ENCODE measurements at places on chromosomes 5 and 9.

- DNase-seq = no peak
Observed at GRCh38 chr5:17178373-17178675, 39.1 kb upstream of the BASP1 start.

DNA sequence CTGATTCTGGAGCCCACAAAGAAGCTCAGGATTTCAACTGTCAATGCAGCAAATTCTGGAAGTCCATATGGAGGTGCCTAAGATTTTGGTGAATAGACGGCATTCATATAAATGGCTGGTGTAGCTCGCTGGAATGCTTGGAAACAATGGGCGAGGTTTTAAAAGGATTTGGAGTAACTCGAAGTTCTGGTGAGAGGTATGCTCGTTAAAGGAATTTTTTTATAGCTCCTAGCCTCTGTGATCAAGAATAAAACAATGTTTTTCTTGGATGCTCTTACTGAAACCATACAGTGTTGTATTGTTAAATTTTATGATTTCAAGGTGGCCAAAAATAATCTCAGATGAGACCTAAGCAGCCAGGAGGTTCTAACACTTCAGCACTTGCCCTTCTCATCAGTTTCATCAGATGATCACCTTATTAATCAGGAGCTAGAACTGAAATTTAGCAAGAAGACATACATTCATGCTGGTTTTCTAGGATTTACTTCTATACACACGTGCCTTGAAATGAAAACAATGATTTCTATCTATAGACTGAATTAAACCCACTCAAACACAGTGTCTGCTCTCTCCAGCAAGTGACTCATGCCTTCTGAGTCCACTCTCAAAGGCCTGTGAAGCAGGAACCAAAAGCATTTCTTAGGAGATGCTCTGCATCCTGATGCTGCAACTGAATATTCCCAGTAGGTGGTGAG lies 79.2 kb downstream of the OTULIN start:
- no peak for DNase-seq

DNA sequence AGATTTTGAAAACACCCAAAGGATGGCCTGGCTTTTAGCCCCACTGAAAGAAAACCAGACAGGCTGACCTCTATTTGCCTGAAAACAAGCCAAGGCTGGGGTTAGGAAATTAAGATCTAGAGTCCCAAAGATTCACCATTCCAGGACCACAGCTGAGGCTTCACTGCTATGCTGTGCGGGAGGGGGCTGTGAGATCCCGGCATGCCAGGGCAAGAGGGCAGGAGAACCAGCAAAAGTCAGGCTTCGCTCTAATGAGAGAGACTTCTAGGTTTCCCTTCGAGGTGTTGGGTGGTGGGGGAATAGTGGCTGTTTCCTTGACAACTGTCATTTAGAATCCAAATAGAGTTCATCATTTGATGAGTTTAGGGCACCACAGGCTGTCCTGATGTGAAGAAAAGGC lies 152.9 kb upstream of the NFIB start:
- no peak for DNase-seq

DNA sequence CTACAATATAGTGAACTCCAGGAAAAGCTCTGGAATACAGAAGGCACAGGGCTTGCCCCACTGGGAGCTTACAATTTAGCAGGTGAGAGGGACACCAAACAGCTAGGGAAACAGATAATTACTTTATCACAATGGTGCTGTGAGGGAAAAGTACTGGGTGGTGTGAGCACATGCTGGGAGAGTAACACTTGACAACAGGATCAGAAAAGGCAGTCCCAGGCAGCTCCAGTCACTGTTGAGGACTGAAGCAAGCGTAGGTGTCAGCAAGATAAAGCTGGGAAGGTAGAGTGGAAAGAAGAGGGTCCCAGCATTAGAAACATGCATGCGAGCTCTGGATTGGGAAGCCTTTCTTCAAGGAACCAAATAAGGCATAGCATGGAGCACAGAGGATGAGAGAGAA lies 296.0 kb downstream of the ATPSCKMT start:
- DNase-seq = no peak

GRCh38 chr9:103819936-103820335 lies 274.2 kb upstream of the SMC2 start:
- peak; percentile 4 for DNase-seq

DNA sequence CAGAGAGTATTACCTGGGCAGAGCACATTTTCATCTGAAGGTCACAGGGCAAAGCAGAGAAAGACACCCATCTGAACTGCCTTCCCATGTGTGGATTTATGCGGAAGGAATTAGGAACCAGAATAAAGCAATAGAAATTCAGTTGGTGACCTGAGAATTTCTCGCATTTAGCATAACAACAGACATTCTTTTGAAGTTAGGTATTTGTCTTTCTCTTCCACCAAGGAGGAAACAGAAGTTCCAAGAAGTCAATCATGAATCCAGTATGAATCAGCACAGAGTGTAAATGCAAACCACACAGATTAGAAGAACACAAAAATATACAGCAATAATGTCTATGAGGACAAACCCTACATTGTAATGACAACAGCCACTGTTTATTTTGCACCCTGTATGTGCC lies 515.2 kb upstream of the BRINP1 start:
- DNase-seq = no peak

GRCh38 chr5:40384782-40385390 lies 294.8 kb upstream of the PTGER4 start:
- DNase-seq = no peak

- no peak for DNase-seq
Observed at GRCh38 chr5:75052192-75053053, at the start of gene GCNT4. TSS of gene GCNT4 (minus strand) at chr5:75052558. CDS start at chr5:75030037, 22,521 bp downstream.

DNA sequence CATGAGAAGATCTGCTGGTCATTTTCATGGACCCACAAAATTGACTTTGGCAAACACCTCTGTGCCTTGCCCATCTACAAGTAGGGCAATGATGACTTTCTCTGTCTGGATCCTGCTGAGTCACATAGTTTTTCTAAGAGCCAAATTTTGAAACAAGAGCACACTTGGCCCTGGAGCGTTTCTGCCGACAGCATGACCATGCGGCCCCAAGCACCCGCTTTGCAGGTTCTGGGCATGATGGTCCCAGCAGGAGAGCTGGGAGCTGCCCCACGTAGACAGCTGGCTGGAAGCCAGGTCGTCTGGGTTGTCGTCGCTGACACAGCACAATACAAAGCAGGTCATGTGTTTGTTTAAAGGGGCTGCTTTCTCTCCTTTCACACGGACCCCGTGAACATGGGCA lies 159.8 kb downstream of the SYK start:
- DNase-seq = no peak

- DNase-seq = no peak
Observed at GRCh38 chr9:36881743-36882441, 152.2 kb downstream of the PAX5 start.

DNA sequence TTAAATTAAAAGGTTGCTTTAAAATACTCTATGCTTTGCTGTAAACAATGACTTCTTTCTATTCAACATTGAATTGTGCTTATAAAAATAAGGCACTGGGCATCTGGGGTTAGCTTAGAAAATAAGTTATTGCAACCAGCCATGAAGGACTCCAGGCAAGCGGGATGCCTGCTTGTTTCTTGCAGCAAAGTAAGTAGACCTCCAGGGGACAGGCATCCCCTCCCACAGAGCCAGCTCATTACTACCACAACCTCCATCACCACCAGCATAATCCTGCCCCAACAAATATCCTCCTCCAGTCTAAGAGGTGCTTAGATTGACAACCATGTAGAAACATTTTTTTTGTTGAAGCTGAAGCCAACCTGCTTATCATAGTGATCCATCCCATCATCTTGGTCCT lies 190.4 kb downstream of the TARS1 start:
- DNase-seq = no peak

DNA sequence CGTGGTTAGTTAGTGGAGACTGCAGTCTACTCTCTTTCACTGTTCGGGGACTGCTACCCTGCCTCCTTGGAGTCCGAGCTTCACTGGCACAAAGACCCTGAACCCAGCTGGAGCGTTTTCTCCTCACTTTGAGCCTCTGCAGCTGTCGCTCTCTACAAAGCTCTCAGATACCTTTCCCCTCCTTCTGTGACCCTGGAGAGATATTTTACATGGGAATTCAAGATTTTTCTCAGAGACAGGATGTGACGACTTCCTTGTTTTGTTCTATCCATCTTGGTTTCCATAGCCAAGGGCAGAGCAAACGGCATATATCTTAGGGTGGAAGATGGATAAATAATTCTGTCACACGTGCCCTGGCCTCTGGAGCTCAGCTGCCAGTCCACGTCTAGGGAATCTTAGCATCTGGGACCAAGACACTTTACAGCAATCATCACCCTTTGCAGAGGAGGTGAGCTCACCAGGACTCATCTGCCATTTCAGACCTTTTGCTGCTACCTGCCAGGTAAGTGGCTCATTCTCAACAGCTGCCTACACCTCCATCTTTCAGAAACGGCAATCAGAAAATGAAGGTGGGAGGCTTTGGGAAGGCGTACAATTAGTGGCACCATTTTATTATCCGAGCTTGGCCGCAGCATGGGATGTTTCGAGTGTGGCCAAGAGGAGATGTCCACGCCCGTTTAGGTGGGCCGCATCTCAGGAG lies at the start of gene BTNL9:
Gene BTNL9 (plus strand): TSS at position 336 of the 700 bp plus-strand sequence. CDS start 5,224 bp downstream, outside the sequence.
- no peak for DNase-seq

GRCh38 chr5:119088438-119088837 lies 17.6 kb downstream of the DMXL1 start:
- DNase-seq = peak; percentile 45

GRCh38 chr5:115257981-115258380 lies 4.7 kb downstream of the PGGT1B start:
- no peak for DNase-seq

GRCh38 chr5:139105621-139106071 lies 92.5 kb downstream of the SIL1 start:
- DNase-seq = no peak

- DNase-seq = no peak
Observed at GRCh38 chr9:26210338-26210851, 532.2 kb upstream of the TUSC1 start.

DNA sequence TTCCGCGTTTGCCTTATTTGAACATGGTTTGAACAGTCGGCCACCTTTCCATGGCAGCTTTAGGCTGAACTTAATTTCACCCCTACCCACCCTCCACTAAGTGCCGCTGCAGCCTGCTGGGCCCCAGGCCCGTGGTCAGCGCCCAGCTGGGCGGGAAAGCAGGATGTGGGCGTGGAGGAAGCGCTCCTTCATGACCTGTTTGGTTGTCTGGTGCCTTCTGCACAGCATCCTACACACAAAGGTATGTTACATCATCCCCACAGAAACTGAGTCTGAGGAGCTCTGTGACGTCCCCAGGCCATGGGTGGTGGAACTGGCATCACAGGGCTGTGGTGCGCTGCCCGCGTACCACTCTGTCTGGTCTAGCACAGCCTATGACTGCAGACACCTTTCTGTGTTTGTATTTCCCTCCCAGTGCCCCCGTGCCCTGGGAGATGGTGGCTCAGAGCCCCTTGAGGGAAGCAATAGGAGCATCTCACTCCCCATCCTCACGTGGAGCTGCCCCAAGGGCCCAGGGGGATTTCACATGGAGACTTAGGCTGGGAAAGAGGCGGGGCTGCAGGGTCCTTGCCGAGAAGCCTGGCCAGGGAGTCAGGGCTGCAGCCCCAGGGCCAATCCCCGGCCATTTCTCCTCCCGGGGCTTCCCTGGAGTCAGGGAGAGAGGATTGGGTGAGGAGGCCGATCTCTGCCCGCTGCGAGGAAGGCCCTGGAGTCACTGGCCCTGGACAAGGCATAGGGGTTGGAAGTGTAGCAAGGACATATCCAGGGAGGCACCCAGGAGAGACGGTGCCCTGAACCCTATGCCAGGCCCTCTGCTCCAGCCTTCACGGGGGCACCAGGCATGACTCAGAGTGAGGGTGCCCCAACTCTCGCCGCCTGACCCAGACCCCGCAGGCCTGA lies 37.5 kb upstream of the SUSD3 start:
- DNase-seq = peak; percentile 21

DNA sequence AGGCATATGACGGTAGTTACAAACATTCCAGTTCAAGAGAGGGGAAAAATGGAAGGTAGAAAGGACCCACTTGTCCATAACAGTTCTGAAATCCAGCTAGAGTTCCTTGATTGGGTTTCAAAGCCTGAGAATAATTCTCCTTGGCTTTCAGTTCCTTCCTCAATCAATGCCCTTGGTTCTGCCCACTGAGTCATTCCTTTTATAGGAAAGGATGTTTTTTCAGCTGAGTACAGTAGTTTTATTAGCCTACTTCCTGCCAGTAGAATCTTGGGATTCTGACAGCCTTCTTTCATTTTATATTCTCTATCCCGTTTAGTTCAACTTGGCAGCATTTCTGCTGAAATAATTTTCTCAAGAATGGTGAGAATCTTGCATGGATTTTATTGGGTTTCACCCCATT lies 386.9 kb upstream of the SMC2 start:
- no peak for DNase-seq

- no peak for DNase-seq
Observed at GRCh38 chr5:50711280-50711679, 44.8 kb downstream of the PARP8 start.

GRCh38 chr9:133423216-133423615 lies 1.0 kb downstream of the ADAMTS13 start:
- no peak for DNase-seq

DNA sequence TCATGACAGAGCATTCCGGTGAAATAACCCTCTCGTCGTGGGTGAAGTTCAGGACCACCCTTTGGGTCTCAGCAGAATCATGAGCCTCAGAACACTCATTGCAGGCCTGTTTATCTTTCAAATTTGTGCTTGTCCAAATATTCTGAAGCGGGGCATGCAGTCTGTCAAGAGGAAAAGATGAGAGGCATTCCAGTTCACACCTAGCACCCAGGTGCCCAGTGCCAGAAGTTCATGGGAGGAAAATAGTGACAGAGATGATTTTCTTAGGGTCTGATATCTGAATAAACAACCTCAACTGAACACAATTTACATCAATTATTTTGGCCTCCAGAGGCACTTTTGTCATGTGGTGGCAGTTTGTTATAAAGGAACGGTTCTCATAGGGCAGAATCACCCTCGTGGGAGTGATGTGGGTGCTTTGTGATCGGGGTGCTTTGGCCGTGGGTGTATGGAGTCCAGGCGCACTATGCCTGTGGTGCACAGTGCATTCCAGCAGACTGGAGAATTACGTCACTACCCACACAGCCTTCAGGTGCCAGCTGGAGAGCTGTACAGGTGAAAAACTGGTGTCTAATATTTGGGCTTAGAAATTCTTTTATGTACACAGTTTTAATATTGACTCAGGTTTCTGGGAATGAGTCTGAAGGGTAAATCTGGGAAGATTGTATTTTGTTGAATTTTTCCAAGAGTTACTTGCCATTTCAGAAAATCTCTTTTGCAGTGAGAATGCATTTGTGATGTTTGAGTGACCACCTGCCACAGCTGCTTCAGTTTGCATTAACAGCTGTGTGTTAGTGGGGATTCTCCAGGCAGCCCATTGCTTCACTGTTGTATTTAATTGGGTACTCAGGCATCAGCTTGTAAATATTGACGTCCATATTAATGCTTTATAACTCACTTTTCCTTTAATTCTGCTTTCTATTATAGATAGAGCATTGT lies 289.3 kb downstream of the FANCC start:
- DNase-seq = no peak

- DNase-seq = peak; percentile 56
Observed at GRCh38 chr9:89802781-89803355, 198.1 kb downstream of the GADD45G start.
